ENCODE measurements at places on chromosomes 2 and 18. TPM values are rescaled to one million over a fixed set of nuclear protein-coding genes. Genes with fewer than 3 reads are reported as not detected.

Gene FAHD2A
- total RNA-seq = 30.3 TPM

Gene SAG
- total RNA-seq = not detected

Gene UGT1A1
- 0.78 TPM for total RNA-seq

Gene NT5C1B
- not detected for total RNA-seq

Gene AMER3
- not detected for total RNA-seq

Gene LOXHD1
- total RNA-seq = not detected

Gene PAX3
- total RNA-seq = not detected

Gene ARHGAP25
- total RNA-seq = 0.18 TPM

Gene METAP1D
- 3.0 TPM for total RNA-seq

Gene KCNF1
- total RNA-seq = 40.2 TPM

Gene VSNL1
- total RNA-seq = not detected

Gene RAPGEF4
- total RNA-seq = 0.24 TPM

Gene PID1
- total RNA-seq = 3.3 TPM

Gene TBR1
- 0.07 TPM for total RNA-seq

Gene SLC9A4
- total RNA-seq = not detected

Gene TMEM37
- 1.5 TPM for total RNA-seq

Gene IWS1
- 38.9 TPM for total RNA-seq

Gene FNDC4
- total RNA-seq = 4.6 TPM

Gene MGAT4A
- 3.1 TPM for total RNA-seq

All from A549 treated with Hydrocortisone at 1 μM for 4 hours (cell line).